ENCODE measurements at places on chromosomes 2 and 18.

DNA sequence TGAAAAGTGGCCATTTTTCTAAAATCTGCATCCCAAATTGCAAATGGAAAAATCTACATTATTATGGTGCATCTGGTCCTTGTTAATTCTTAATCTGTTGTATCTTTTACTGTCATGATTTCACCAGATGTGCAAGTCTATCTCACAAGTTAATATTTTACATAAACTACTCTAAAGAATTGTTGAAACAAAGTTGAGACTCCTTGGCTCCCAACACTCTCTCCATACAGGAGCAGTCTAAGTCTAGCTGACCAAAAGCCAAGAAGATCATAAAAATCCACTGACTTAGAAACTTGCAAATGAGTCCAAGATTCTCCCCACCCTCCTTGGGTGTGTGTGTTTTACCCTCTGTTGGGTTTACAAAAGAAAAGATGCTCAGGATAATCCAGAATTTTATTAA, 85.1 kb downstream of the NCKAP5 start:
- DNase-seq, result no peak

DNA sequence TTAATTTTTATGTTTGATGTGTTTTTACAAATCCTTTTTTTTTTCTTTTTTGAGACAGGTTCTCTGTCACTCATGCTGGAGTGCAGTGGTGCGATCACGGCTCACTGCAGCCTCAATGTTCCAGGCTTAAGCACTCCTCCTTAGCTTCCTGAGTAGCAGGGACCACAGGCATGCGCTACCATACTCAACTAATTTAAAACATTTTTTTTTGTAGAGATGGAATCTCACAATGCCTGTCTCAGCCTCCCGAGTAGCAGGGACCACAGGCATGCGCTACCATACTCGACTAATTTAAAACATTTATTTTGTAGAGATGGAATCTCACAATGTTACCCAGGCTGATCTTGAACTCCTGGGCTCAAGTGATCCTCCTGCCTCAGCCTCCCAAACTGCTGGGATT, 3.2 kb downstream of the NOTO start:
- no peak for DNase-seq

GRCh38 chr2:121037480-121037879, 247.5 kb downstream of the TFCP2L1 start:
- no peak for DNase-seq

- DNase-seq, result peak; percentile 77
These were observed at the start of gene FAM161A for GRCh38 chr2:61853847-61854563. Gene FAM161A, minus strand, starts transcription at chr2:61854060. Its CDS starts 19 bp downstream, at chr2:61854041.

DNA sequence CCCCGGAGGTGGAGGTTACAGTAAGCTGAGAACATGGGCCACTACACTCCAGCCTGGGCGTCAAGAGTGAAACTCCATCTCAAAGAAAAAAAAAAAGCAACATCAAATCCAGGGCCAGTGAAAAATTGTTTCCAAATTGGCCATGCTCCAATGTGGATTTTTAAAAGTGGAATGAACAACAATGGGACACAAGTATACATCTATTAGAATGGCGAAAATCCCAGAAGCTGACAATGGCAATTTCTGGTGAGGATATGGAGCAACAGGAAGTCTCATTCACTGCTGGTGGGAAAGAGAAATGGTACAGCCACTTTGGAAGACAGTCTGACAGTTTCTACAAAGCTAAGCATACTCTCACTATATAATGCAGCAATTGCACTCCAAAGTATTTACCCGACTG, 161.4 kb downstream of the UXS1 start:
- DNase-seq, result no peak

DNA sequence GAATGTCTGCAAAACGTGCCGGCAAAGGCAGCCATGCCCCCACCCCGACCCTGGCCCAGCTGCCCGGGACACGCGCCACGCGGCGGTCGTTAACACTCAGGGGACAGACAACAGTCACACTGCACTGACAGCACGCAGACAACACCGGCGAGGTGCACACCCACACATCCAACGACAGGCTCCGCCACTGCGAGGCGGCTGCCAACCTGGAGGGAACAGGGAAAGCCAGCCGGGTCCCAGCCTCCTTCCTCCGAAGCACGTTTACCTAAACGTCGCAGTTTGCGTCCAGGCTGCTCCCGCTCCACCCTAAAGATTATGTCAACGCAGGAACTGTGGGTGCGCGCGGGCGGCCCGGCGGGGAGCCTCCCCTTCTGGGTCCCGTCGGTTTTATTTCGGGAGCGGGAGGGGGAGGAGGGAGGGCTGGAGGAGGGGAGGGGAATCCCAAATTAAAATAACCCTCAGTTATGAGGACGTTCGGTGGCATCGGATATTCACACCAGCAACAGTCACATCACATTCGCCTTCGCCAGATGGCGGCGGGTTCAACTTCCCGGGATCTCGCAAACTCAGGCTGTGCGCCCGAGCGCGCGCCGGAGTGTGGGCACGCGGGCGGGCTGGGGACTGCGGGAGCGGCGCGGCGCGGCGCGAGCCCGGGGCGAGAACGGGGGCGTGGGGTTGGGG, 644 bp downstream of the PTGR3 start:
- peak; percentile 37 for DNase-seq

DNA sequence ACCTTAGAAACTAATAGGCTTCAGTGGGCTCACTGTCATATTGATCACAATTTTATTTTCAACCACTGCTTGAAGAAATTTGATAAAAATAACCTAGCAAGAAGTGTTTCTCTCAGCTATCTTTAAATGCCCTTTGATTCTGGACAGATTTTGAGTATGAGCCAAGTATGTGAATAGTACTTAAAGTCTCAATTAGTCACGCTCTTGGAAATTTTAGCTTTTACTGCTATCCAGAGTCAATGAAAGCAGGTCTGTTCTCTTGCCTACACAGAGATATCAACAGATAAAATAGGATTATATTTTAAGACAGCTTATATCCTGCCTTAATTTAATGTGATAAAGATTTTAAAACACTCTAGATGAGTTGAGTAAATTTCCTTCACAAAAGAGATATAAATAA, 337.3 kb downstream of the CBLN2 start:
- DNase-seq, result no peak

DNA sequence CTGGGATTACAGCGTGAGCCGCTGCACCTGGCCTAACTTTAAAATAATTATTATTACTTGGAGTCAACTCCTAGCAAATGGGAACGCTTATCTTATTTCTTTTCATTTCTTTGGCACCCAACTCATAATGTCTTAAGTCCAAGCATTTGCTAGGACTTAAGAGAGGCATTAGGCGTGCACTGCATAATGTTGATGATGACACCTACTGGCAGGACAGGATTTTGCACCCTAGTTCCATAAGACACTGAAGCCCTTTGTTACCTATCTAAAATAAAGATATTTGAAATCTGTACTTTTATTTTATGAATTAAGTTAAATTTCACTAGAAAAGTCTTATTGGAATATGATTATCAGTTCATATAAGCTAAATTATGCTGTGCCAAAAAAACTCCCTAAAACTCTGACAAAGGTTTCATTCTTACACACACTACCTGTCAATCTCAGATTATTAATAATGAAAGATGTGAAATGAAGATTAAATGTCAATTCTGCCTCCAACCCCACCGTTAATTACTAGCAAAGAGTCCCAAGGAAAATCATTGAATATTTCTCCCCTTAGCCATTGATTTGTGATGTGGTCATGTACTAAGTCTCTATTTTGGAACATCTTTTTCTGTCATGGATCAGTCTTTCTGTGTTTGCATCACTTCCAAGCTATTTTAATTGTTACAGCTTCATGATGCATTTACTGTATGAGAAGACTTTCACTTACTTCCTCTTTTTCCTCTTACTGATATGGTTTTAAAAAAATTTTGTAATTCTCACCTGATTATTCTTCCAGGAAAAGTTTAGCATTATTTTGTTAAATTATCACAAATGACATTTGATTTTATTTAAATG, 12.7 kb upstream of the CDH2 start:
- DNase-seq, result no peak

DNA sequence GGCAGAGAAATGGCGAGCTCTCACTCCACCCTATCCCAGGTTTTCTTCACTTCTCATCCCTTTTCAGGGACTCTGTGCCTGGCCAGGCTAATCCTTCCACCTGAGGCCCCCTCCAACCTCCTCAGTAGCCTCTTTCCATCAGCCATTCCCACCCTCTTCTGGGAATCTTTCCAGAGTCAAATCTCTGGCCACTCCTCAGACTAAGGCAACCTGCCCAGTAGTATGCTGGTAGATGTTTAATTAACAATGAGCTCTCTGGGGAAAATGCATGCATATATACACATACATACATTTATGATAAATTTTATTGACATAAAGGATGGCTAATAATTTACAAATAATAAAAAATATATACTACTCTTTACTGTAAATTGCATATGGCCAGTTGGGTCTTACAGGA, 11.4 kb upstream of the ASPRV1 start:
- DNase-seq, result no peak

GRCh38 chr18:57659460-57660102, 37.9 kb upstream of the NARS1 start:
- DNase-seq, result no peak

GRCh38 chr2:37679072-37679695, 7.7 kb upstream of the CDC42EP3 start:
- DNase-seq, result no peak

DNA sequence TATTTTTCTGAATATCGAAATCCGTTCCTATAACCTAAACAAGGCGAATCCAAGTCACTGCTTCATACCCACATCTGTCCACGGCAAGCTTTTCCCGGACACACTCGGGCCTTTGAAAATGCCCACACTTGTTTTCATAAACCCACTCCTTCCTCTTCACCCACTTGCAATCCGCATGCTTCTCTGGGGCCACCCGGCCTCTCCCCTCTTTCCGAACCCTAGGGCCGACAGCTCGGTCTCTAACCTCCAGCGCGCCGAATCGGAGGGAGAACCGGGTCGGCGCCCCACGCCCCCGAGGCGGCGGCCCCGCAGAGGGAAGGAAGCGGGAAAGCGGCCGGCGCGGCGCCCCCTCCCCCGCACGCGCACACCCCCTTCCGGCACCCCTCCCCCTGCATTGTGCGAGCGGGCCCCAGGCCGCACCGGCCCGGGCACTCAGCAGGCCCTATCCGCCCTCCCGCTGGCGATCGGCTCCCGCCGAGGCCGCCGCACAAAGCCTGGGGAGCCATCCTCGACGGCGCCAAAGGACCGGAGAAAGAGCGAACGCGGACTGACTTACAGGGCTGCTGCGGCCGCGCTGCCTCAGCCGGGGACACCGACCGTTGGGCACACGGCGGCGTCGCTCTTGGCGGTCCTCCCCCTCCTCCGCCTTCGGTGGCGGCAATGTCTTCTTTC, 467 bp downstream of the PUM2 start:
- DNase-seq, result no peak

DNA sequence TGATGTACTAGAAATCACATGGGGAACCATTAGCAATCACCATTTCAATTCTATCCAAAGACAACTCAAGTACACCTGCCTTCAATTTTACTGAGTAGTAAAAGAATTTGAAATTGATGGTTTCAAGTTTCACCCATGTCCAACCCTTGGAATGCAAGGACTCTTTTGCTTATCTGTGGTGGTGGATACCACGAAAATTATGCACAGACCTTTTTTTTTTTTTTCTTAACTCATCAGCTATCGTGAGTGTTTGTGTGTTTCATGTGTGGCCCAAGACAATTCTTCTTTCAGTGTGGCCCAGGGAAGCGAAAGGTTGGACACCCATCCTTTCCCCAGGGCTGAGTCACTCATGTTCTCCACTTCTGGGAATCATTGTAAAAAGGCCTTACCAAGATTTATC, 23.1 kb downstream of the ID2 start:
- DNase-seq, result no peak

- no peak for DNase-seq
These were observed 100.7 kb downstream of the ANKRD44 start for GRCh38 chr2:197209742-197210408.

DNA sequence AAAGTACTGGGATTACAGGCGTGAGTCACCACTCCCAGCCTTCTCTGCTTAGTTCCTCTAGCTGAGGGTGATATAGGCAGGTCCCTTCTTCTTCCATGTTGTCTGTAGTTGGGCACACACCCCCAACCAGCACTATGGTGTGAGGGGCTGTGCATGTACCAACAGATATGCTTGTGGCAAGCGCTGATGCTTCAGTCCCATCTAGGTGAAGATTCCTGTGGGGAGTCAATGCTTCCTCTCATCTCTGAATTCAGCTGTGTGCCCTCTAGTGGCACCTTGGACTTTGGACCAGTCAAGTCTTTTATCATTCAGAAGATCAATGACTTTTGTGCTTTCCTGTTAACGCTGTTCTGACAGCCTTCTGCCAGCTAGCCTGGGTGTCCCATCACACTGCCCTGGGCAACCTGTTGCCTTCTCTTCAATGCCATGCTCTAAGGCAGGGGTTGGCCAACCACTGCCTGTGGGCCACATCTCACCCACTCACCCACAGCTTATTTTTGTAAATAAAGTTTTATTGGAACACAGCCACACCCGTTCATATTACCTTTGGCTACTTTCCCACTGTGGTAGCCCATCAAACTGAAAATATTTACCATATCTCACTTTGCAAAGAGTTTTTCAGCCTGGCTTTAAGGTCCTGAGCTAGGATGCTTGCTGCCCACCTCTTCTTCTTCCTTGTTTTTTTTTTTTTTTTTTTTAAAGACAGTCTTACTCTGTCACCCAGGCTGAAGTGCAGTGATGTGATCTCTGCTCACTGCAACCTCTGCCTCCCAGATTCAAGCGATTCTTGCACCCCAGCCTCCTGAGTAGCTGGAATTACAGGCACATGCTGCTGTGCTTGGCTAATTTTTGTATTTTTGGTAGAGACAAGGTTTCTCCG, 51.0 kb downstream of the NPAS2 start:
- no peak for DNase-seq

- DNase-seq, result no peak
These were observed 28.9 kb upstream of the LMAN1 start for GRCh38 chr18:59387687-59388565.

DNA sequence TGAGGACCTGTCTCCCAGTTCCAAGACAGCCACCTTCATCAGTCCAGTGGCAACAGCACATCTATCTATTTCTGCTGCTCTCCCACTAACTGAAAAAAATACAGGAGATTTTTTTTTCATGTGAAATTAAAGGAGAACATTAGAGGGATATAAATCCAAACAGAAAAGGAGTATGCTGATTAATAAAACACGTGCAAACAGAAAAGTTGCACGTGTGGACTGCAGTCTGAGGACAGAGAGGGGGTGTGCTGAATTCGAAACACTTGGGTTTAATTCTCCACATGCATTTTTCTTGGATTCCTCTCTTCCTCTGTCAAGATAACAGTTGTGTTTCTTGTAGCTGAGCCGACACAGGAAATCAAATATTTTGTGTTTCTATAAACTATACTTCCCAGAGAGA, 113.4 kb downstream of the CYRIA start:
- DNase-seq, result no peak

DNA sequence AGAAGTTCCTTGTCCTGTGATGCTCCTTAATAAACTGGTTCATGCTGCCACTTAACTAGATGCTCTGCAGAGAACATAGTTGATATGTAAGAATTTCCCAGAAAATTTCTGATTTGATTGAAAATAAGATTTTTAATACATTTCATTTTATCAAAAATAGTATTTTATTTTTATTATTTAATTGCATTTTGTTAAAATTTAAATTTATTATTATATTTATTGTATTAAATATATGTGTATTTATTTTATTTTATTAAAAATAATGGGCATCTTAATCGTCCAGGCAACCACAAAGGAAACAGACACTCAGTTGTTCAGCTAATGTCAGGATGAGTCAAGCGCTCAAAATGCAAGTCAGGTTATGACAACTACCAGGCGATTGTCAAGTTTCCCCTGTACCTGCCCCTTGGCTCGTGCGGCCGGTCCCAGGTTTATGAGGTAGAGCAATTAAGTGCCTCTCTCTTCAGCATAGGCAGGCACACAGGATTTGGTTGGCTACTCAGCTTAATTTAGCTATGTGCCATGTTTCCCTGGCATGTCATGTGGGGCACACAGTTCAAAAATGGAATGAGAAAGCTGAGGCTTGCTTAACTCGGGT, 361.2 kb downstream of the RND3 start:
- DNase-seq, result no peak

- no peak for DNase-seq
These were observed 20.1 kb upstream of the MYO1B start for GRCh38 chr2:191225126-191225525.
